ENCODE measurements at places on chromosomes 2 and 18.

- no peak for DNase-seq
These were observed 63.3 kb downstream of the KCTD18 start for GRCh38 chr2:200446612-200447011.

DNA sequence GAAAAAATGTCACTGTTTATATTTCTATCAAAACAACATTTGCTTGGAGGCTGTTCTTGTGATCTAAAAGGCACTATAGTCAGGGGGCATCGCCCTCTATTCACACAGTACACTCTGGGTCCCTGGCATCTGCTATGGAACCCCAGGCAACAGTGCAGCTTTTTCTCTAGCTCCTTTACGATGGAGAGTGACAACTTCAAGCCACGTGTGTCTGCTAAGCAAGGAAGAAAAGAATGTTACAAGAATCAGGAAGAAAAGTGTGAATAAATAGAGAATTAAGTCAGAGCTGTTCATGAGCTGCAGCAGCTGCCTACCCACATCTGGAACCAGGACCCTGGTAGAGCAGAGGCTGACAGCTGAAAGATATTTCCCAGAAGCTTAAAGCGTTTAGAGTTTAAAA is 11.2 kb downstream of the RND3 start:
- DNase-seq, result no peak

- DNase-seq, result no peak
These were observed 160.8 kb downstream of the ACKR3 start for GRCh38 chr2:236730393-236730792.

DNA sequence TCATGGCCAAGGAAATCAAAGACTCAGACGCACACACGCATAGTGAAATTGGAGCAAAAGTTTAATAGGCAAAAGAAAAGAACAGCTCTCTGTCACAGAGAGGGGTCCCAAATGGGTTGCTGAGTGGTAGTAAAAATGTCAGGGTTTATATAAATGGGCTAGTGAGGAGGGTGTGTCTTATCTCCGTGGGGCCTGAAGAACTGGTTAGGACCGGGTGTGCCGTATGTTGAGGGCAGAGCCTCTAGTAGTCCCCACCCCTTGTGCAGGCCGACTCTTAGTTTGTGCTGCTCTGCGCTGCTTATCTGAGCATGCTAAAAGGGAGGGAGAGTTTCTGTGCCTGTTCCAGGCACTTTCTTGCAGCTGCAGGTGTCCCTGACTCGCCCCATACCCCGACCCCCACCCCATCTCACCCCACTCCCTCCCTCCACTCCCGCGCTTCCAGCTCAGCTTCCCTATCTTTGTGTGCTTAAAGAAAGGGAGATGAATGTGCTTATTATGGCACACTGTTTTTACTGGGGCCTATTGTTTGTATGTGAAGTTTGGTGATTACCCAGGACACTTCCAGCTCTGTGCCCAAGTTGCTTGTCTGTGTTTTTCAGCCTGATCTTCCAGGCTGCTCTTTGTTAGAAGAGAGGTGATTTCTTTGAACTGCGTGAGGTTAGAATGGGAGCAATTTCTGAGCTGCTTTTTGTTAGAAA is 167.4 kb downstream of the SPAG16 start:
- no peak for DNase-seq

GRCh38 chr2:8159966-8160603 is 521.8 kb upstream of the ID2 start:
- no peak for DNase-seq

GRCh38 chr18:75068682-75069435 is 140.1 kb downstream of the PTGR3 start:
- no peak for DNase-seq

DNA sequence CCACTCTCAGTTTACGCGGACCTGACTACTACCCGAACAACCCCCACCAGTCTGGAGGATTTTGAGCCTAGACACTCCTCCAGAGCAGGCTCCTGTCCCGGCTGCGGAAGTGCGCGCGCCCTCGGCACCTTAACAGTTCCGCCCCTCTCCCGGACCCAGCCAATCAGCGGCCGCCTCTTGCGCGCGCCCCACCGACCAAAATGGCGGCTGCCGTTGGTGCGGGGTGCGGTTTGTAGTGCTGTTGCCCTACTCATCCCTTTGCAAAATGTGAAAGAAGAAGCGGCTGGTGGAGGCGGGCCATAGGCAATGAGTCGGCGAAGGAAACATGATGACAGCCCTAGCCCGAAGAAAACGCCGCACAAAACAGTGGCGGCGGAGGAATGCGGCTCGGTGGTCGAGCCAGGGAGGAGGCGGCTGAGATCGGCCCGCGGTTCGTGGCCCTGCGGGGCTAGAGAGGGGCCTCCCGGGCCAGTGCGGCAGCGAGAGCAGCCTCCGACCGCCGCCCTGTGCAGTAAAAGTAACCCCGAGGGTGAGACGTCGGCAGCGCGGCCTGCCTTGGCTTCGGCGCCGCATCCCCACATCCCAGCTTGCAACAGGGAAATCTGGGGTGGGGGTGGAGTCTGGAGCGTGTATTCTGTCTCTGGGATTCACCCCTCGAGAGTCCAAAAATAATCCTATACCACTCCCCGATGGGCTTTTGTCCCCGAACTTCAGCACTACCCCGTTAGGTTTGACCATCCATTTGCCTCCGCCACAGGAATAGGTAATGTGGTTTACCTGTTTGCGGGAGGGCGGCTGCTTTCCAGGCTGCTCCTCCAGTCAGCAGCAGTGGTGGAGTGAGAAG is at the start of gene ETAA1:
Gene ETAA1, plus strand, starts transcription at position 191 of the 844 bp plus-strand sequence. Its CDS starts 116 bp downstream, at position 307.
- DNase-seq, result peak; percentile 97

DNA sequence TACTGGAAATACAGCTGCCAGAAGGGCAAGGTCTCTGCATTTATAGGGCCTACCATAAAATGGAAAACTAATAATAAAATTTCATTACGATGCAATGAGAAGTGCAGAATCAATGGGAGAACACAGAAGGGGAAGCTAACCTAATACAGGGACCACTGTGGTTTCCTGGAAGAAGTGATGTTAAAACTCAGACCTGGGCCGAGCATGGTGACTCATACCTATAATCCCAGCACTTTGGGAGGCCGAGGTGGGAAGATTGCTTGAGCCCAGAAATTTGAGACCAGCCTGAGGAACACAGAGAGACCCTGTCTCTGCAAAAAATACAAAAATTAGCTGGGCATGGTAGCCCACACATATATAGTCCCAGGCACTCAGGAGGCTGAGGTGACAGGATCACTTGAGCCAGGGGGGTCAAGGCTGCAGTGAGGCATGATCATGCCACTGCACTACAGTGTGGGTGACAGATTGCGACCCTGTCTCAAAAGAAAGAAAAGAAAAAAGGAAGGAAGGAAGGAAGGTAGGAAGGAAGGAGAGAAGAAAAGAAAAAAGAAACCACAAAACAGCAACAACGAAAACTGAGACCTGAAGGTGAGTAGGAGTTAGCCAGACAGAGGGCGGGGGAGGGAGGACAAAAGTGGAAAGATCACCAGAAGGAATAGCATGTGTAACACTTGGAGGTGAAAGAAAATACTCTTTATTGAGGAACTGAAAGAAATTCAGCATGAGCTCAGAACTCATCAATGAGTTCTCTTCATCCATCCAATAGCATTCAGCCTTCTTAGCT is 58.3 kb upstream of the DTNA start:
- DNase-seq, result no peak

- no peak for DNase-seq
These were observed 833.8 kb upstream of the PIK3C3 start for GRCh38 chr18:41121116-41121826.

DNA sequence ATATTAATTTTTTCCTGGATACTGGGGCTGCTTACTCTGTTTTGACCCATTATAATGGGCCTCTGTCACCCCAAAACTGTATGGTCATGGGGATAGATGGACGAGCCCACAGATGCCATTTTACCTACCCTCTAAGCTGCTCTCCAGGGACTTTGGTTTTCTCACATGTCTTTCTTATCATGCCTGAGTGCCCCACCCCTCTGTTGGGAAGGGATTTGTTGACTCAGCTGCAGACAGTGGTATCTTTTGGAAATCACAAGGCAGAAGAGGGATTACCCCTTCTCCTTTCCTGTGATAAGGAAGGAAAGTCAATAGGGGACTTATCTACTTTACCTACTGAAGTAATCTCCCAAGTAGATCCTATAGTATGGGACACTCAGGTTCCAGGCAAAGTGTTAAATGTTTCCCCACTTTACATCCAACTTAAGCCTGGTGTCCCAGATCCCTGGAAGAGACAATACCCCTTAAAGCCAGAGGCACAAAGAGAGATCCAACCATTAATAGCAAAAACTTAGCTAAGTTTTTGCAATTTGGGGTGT is 182.7 kb downstream of the RNF152 start:
- DNase-seq, result no peak

GRCh38 chr2:38722271-38723061 is 28.7 kb downstream of the SRSF7 start:
- no peak for DNase-seq

- peak; percentile 78 for DNase-seq
These were observed 1.6 kb upstream of the TWIST2 start for GRCh38 chr2:238846378-238846627.

DNA sequence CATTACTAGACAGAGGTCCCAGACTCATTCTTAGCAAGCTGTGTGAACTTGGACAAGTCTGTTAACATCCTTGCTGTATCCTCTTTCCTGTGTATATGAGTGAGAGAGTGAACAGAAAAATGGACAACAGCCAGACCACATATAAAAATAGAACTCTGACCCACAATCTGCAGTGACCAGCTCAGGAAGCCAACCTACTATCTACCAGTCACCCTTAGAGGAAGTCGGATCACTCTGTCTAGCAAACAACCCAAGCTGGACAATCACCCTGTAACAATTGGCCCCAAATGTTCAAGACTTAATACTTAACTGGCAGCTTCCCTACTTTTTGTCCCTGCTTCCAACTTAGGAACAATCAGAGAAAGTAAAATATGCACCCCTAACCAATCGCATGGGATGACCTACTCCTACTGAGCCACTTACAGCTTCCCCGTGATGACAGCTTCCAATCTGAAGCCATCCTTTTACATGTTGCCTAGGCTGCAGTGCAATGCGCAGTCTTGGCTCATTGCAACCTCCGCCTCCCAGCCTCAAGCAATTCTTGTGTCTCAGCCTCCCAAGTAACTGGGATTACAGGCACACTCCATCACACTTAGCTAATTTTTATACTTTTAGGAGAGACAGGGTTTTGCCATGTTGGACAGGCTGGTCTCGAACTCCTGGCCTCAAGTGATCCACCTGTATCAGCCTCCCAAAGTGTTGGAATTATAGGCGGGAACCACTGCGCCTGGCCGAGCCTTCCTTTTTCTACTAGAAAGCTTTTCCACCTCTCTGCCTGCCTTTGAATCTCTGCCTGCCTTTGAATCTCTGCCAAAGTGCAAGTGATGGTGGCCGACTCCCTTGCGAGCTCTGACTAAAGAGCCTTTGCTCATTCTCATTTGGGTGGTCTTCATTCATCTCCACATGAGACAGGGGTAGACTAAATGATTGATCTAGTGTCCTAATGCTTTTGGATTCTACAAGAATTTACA is 158.3 kb upstream of the NDUFV2 start:
- no peak for DNase-seq

DNA sequence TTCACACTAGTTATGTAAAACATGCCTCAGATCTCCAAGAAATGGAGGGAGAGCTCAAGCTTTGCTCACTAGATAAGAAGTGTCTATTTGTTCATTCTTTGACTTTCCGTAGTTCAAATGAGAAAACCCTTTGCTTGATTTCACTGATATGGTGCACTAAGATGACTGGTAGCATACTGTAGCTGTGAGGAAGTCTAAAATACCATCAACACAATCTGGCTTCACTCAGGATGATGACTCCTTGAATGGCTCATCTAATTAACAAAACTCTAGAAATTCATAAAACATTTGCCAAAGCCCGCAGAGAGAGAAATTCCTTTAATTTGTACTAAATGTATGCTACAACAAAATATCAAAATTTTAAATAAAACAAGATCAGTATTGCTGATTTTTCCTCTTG is 152.8 kb upstream of the STK17B start:
- DNase-seq, result no peak

DNA sequence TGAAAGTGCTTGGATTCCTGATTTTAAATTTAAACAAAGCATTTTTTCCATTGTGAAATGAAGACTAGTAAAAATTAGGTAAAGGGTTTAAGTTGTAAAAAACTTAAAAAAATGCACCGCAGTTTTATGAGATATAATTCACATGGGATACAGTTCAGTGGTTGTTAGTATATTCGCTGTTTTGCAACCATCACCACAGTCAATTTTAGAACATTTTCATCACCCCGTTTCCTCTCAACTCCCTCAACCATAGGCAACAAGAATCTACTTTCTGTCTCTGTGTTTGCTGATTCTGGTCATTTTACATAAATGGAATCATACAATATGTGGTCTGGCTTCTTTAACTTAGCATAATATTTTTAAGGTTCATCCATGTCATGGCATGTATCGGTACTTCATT is 4.0 kb downstream of the DGKD start:
- no peak for DNase-seq

DNA sequence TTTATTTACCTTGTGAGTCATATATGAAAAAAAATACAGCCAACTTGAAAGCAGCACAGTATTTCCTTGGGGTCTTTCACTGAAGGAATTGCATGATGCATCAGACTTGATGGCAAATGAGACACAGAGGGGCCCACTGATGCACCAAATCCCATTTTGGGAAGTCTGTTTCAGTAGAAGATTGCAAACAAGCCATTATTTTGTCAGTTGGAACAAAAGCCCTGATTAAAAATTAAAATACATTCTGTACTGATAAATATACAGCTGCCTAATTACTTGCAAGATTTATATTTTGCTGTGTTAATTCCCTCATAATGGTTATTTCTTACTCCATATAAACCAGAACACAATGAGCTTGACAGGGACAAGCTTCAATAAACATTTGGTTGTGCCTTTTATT is 370.4 kb downstream of the SUCLG1 start:
- DNase-seq, result no peak

- DNase-seq, result no peak
These were observed 163.6 kb upstream of the MAP2 start for GRCh38 chr2:209260281-209260680.

- peak; percentile 57 for DNase-seq
These were observed 157.8 kb downstream of the LDLRAD4 start for GRCh38 chr18:13376298-13376840.

- DNase-seq, result no peak
These were observed 42.1 kb downstream of the RAPH1 start for GRCh38 chr2:203492965-203493364.

- DNase-seq, result peak; percentile 30
These were observed 801 bp upstream of the SFTPB start for GRCh38 chr2:85668857-85669142.

DNA sequence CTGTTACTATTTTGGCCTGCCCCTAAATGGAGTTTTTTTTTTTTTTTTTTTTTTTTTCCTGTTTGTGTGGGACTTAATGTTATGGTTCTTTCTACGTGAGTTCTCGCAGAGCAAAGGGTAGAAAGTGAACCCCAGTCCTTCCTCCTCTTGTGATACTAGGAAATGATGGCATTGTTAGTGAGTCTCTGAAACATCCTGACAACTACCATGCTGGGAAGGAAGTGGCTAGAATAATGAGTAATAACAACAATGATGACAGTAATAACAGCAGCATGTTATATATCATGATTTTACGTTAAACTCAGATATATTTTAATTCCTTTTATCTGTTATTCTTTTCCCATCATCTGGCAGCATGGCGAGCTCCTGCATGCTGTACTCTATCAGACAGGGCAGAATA is 216.2 kb upstream of the LINC00305 start:
- DNase-seq, result no peak

- DNase-seq, result no peak
These were observed 349.1 kb downstream of the STK39 start for GRCh38 chr2:167898340-167898739.

Measured in sigmoid colon (tissue), 7 donors.